ENCODE measurements at places on chromosomes 2 and 18. TPM values are rescaled to one million over a fixed set of nuclear protein-coding genes. Genes with fewer than 3 reads are reported as not detected.

ECEL1 gene
- total RNA-seq = 25.2 TPM

DPP4 gene
- 9.2 TPM for total RNA-seq

STEAP3 gene
- 7.0 TPM for total RNA-seq

RAPGEF4 gene
- 65.8 TPM for total RNA-seq

TCF23 gene
- 0.06 TPM for total RNA-seq

PTPRN gene
- 12.6 TPM for total RNA-seq

DLX1 gene
- 0.61 TPM for total RNA-seq

TTN gene
- 2.6 TPM for total RNA-seq

ELOA2 gene
- not detected for total RNA-seq

COLEC12 gene
- total RNA-seq = 282 TPM

SERPINB12 gene
- total RNA-seq = not detected

ZNF396 gene
- 6.2 TPM for total RNA-seq

CABYR gene
- 9.1 TPM for total RNA-seq

NRP2 gene
- 66.8 TPM for total RNA-seq

ZAP70 gene
- total RNA-seq = 0.40 TPM

ANO7 gene
- total RNA-seq = 1.5 TPM

DCTN1 gene
- total RNA-seq = 99.4 TPM

PIAS2 gene
- 42.2 TPM for total RNA-seq

ARHGEF4 gene
- total RNA-seq = 61.6 TPM

LOXHD1 gene
- total RNA-seq = 0.22 TPM

IL1RN gene
- 0.44 TPM for total RNA-seq
